D721Med (cell line): ENCODE measurements at places on chromosomes 16 and 17.

DNA sequence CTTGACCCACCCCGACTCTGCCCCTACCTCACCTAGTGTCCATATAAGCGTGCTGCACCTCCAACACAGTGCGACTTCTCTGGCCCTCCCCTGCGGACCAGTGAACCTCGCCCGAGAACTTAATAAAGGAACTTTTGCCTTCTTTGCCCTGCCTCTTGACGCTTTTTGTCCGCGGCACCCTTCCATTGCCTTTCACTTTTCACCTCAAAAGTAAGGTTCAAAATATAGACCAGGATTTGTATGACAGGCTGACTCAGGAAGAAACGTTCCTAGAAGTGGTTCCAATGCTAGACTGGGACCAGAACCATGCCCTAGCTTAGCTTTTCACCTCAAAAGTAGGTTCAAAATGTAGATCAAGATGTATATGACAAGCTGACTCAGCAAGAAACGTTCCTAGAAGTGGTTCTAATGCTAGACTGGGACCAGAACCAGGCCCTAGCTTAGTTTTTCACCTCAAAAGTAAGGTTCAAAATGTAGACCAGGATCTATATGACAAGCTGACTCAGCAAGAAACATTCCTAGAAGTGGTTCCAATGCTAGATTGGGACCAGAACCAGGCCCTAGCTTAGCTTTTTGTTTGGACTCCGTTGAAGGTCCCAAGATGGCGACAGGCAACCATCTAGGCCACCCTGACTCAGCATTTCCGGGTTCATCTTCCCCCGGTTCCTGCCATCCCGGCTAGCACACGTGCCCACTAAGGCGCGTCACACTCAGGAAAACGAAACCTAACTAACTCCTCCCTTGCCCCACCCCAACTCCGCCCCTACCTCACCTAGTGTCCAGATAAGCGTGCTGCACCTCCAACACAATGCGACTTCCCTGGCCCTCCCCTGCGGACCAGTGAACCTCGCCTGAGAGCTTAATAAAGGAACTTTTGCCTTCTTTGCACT lies 51.0 kb upstream of the TMEM97 start:
- no peak for DNase-seq

GRCh38 chr17:38789185-38789584 lies 10.2 kb downstream of the PIP4K2B start:
- no peak for DNase-seq

GRCh38 chr16:17476414-17477259 lies 5.9 kb upstream of the XYLT1 start:
- no peak for DNase-seq

GRCh38 chr16:57637424-57637823 lies 9.0 kb downstream of the ADGRG1 start:
- no peak for DNase-seq

DNA sequence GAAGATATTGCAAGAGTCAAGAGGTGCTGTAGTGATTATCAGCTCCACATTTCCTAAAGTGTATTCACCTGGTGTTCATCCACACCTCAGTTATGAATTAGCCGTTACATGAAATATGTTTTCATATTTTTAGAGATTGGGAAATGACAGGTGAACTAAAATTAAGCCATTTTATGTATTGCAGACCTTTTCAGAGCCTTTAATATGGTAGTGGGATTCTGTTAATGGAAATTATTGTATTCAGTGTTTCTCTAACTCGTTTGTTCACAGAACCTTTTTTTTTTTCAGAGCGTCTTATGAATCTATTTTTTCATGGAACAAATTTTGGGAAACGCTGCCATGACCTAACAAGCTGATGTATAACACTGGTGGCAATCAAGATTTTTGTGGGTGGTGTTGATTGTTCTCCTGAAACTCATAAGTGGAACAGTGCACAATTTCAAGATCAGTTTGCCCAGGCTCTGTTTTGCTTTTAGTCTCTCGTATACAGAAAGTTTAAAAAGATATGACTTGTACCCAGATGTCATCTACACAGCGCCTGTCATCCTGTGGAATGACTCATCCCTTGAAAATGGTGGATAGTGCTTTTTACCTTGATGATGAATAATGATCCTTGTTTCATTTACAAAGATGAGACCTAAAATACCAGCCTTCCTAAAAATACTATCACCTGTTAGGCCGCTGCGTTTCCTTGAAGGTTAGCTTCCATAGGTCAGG lies 88.8 kb downstream of the ARHGAP44 start:
- DNase-seq: no peak

GRCh38 chr16:24685539-24686432 lies 43.7 kb upstream of the TNRC6A start:
- no peak for DNase-seq

DNA sequence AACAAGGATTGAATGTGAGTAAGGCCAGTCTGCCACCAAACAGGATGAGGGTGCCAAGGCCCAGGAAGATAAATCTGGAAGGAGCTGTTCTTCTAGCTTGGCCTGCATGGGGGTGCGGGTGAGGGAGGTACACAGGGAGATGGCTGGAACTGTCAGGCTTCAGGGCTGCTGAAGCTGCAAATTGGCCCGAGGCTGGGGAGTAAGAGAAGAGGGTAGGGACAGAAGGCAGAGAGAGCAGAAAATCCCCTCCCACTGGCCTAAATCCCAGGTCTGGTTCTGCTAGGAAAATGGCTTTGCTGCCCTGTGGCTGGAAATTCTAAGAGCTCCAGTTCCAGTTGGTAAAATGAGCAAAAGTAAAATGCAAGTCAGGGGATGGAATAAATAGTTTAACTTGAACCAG lies 87.9 kb downstream of the CCDC182 start:
- no peak for DNase-seq

DNA sequence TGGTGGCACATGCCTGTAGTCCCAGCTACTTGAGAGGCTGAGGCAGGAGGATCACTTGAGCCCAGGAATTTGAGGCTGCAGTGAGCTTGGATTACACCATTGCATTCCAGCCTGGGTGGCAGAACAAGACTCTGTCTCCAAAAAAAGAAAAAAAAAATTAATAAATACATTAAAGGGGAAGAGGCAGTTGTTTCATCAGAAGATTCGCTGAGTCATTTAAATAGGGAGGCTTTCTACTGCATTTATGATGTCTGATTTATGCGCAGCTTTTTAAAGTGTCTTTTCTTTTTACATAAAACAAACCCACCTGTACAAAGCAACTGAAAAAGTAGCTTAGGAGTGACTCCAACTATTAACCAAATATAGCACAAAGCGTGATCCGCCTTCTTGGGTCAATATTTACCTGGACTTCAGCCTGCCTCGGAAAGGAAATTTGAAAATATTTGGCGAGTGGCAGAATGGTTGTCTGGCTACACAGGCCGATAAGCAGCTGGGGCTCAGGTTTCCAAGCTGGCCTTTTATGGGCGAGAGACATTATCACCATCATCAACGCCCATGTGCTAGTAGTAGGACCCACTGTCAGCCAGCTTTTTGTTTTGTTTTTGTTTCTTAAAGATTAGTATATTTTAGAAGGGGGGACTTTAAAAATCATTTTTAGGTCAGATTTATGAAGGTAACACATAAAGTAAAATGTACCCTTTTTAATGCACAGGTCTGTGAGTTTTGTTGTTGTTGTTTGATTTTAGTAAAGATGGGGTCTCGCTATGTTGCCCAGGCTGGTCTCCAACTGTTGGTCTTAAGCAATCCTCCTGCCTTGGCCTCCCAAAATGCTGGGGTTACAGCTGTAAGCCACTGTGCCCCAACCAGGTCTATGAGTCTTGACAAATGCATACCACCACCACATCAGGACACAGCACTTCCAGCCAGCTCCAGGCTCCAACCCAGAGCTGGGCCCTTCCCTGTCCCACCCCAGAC lies 42.5 kb upstream of the RASD1 start:
- DNase-seq: no peak

GRCh38 chr17:31544186-31544585 lies 152.7 kb downstream of the RAB11FIP4 start:
- no peak for DNase-seq

DNA sequence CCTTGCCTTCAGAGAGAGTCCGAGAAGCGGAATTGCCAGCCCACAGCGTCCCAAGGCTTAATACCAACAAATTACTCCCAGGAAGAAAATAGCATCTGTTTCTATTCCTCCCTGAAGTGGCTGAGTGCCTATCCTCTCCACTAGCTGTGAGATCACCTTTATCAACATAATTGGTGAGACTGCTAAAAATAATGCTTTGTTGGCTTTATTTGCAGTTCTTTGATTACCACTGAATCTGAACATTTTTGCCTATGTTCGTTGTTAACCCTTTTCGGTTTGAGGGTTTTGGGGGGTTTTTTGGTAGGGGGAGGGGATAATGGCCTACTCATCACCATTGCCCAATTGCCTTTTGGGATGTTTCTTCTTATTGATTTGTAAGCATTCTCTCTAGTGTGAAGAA lies 31.0 kb downstream of the MMP15 start:
- no peak for DNase-seq

DNA sequence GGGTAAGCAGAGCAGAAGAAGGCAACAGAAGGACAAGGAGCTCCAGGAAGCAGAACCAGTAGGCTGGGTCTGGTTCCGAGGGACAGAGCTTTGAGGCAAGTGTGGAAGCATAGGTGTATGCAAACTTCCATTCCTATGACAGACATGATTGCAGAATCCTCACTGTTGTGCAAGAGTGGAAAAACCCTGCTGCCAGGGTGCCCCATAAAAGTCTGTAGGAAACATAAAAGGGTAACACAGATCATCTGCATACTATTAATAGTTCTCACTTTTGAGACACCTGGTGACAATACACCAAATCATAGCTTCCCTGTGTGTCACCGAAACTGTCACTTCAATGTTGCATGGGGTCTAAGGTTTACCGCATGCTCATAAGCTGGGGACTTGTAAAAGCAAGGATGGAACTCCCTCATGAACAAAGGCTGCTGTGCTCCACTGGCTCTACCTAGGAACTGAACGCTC lies 39.7 kb downstream of the ARHGAP17 start:
- DNase-seq: no peak

- DNase-seq: no peak
Measured at GRCh38 chr17:2693561-2694380, 17.8 kb downstream of the CLUH start.

DNA sequence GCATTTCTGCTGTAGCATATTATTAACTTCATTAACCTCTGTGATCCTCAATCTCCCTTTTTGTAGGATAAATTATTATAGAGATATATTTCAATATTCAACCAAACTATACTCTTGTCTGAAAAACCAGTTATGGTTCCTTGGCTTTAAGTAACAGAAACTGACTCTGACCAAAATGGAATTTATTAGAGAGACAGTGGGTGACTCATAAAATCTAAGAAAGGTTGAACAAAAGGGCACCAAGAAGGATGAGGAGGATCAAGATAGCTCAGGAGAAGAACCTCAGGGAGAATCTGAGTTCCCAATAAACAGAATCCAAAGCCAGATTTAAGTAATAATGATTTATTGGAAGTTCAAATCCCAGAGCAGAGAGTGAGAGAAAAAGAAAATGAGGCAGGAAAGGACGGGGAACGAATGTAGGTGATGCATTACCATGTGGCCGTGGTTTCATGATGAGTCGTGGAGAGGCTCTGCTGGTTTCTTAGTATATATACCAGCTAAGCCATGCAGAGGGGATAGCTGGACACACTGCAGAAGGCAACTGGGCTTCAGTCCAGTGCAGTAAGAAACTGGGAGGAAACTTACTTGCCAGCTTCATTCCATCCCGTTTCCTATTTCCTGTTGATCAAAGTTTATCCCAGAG lies 151.5 kb upstream of the GOT2 start:
- DNase-seq: no peak

- no peak for DNase-seq
Measured at GRCh38 chr16:61721544-61721943, 314.7 kb downstream of the CDH8 start.

GRCh38 chr17:51261024-51261963 lies 948 bp downstream of the UTP18 start:
- DNase-seq: no peak

DNA sequence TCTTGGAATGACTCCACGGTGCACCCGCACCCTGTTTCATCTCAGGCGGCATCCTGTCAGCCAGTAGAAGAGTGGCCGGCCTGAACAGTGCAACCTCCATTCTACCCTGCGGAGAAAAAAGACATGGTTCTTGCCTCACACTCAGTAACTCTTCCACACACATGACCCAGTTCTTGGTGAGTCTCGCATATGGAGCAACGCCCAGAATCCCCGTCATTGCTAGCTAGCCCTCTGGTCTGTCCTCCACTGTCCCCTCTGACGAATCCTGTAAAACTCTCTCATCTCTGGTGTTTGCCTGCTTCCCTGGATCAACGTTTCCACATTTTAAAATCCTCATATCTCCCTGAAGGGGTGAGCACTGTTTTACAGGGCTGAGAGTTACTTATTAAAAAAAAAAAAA lies 4.2 kb upstream of the RDM1 start:
- no peak for DNase-seq

GRCh38 chr17:71111460-71111859 lies 942.1 kb downstream of the KCNJ2 start:
- DNase-seq: no peak

- no peak for DNase-seq
Measured at GRCh38 chr17:45818699-45819098, 26.0 kb upstream of the SPPL2C start.

GRCh38 chr16:49084628-49085390 lies 196.8 kb downstream of the CBLN1 start:
- DNase-seq: no peak

- no peak for DNase-seq
Measured at GRCh38 chr17:72199256-72199655, 78.4 kb downstream of the SOX9 start.

- no peak for DNase-seq
Measured at GRCh38 chr16:21656795-21657768, 4.7 kb upstream of the IGSF6 start.

GRCh38 chr16:72751076-72751475 lies 296.9 kb downstream of the ZFHX3 start:
- DNase-seq: no peak

DNA sequence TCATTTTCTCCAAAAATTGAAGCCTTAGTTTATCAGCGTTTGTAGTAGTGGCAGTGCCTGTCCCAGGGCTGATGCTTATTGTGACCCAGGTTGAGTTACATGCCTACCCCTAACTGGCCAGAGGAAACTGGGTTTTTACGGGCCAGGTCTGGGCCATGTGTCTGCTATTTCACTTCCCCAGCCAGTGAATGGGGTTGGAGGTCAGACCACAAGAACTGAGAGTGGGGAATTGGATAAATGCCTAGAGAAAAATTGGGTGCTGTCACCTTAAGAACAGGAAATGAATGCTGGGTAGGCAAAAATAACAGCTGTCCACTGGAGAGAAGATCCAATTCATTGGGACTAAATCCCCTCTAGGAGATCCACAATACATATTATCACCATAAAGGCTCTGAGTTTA lies 5.2 kb downstream of the ADPRM start:
- DNase-seq: no peak

DNA sequence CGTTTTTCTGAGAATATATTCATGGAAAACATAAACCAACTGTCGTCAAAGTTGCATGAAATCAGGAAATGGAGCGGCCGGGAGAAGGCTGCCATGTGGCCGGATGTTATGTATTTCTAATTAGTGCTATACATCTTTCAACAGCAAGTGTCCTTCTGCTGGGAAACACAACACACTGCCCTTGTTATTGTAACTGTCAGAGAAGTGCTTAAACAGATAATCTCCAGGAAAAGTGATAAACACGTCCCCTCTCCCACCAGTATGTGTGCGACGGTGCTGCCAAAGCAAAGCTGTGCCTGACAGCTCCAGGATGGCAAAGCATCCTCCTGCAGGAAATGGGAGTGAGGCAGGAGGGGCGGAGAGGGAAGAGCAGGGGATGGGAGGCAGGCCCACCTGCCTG lies 111.8 kb downstream of the SMG6 start:
- no peak for DNase-seq

GRCh38 chr17:74542166-74542565 lies 3.7 kb downstream of the CD300C start:
- DNase-seq: no peak
